Activated CD4-positive, alpha-beta T cell treated with anti-CD3 and anti-CD28 coated beads, Interleukin-2, amount 50 U/mL, for 1 hour (primary cell): ENCODE measurements at places on chromosomes 1 and 21.

- no peak for DNase-seq
These were observed 22.3 kb upstream of the PLEKHO1 start for GRCh38 chr1:150127464-150127863.

GRCh38 chr1:224486801-224487583, 52.4 kb upstream of the WDR26 start:
- DNase-seq: no peak

DNA sequence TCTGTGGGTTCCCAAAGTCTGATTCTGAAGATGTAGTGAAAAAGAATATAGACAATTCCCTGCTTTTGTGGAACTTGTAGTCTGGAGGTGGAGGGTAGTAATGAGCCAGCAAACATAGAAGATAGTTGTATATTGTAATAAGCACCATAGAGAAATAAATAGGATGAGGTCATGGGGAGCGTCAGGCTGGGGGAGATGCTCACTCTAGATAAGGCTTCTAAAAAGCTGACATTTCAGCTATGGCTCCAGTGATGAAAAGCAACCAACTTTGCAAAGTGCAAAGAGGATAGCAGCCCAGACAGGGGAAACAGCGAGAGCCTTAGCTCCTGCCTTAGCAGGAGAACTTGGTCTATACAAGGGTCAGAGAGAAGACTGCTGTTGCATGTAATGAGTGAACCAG, 98.0 kb upstream of the RALGPS2 start:
- DNase-seq: no peak

DNA sequence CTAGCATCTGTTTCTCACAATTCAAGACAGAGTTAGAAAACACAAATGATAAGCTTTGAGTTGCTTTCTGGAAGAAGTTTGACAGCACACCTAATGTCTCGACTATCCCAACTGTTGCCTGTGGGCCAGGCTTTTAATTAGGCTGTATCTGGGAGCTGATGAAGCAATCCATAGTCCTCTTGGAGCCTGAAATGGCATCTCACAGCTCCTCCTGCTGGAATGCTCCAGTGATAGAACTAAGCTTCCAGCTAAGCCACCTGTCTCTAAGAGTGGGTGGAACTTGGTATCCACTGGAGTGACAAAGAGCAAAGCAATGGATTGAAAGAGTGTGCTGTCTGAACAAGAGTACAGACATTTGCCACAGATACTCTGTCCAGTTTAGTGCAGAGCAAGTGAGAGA, 605.3 kb upstream of the NR5A2 start:
- no peak for DNase-seq
